ENCODE measurements at places on chromosomes 4 and X. TPM values are rescaled to one million over a fixed set of nuclear protein-coding genes. Genes with fewer than 3 reads are reported as not detected.

NEUROG2 gene
- not detected for total RNA-seq

IL13RA1 gene
- total RNA-seq, result 13.9 TPM

ZNF185 gene
- 0.81 TPM for total RNA-seq

GAGE12J gene
- total RNA-seq, result not detected

DNA sequence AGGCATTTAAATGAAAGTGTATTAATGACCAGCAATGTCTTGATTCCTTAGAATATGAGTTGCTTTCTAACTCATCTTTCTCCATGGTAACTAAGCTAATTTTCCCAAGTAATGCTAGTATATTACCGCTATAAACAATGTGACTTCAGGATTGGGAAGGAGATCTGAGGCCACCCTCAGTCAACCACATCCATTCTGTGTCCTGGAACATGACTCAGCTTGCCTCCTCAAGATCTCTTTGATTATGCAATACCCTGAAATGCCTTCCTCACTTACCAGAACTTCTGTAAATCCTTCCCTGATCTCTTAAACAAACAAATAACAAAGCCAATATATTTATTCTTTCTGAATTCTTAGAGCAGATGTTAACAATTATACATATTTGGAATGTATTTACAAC is 1495.5 kb downstream of the PCDH18 start:
- DNase-seq, result no peak

DNA sequence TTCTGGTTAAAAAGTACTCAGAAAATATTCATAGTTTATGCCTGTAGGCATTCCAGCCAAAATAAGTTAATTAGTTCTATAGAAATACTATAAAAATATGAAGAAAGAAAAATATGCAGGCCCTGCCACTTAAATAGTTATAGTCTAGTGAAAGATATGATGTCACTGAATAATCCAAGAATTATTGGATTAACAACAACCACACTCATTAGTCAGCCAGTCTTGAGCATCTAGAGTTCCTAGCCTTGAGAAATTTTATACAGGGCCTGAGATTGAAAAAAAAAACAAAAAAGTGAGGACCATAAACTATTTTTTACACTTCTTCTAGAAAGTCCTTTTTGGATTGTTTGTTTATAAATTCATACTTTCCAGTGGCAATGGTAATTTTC is 823.0 kb downstream of the FAT4 start:
- DNase-seq, result no peak

DNA sequence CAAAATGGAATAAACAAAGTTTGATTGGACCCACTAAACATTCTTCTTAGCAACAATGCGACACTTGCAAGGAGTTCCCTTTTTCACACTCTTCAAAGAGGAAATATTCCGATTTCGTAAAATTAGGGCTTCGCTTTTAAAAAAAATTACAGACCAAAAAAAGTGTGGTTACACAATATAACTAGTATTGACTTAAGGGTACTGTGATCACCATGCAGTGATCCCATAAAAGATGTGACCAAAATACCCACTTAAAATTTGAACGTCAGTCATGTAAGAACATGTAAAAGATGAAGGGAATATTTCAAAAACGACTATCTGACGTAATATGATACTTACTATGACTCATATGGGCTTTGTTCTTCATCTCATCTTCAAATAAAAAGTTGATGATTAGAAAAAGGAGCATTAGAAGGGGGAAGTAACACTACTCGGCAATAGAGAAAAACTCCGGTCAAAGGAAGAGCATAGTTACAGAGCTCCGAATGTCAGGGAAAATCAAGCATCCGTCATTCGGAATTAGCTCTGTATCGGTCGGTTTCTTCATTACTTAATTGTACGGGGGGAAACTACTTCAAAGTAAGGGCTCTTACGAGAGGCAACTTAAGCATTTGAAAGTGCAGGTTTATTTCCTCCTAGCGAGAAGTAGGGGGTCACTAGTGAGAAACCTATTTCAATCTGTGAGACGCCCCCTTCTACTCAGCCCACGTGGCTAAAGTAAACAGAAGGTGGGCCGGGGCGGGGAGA is 1.3 kb upstream of the TET2 start:
- no peak for DNase-seq

- DNase-seq, result no peak
Measured at GRCh38 chrX:6384371-6384770, 150.5 kb downstream of the VCX3A start.

GRCh38 chr4:78762529-78762928 is 13.6 kb upstream of the BMP2K start:
- no peak for DNase-seq

Data from activated B cell treated with CpG ODN at 0.5 μM for 24 hours (primary cell).